ENCODE measurements at places on chromosomes 4 and X. TPM values are rescaled to one million over a fixed set of nuclear protein-coding genes. Genes with fewer than 3 reads are reported as not detected.

DNA sequence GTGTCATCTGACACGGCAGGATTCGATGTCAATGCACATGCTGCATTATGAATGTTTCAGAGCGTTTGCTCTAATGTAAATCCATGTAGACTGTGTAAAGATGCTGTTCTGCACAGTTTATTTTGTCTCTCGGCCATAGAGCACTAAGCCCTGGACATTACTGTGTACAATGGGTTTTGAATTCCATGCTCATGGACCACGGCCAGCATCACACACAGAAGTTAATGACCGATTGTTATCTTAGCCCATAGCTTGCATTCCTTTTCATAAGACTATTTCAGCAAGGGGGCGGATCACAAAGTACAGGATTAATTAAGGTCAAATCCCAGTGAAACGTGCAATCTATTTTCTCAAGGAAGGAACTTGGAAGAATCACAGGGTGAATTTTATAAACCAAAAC, 286.1 kb upstream of the TENM3 start:
- DNase-seq: peak; percentile 80
- H3K4me3 ChIP-seq: no peak overlapping the region
- peak overlapping the region; percentile 18 for H3K27ac ChIP-seq
- peaks cover 25% of the 10 kb centered on the region for H3K4me1 ChIP-seq

DNA sequence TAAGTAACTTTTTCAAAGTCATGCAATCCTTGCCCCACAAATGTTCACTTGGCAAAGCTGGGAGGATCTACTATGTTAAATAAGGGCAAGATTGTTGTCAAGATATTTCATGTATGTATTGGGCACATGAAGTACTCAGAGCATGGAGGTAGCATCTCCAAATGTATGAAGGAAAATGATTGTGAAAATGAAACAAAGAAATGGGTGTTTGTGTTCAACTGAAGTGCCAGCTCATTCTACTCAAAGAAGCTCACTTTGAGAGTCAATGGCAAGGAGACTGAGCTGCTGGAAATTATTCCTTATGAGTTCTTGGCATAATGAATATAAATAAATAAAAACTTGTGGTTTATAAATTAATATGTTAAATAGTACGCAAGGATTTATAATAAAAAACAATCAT, 124.5 kb upstream of the ARSJ start:
- H3K4me3 ChIP-seq: no peak overlapping the region
- H3K27ac ChIP-seq: no peak overlapping the region
- no peaks in the 10 kb centered on the region for H3K27me3 ChIP-seq
- no peak for DNase-seq

CCNG2 gene
- 48.0 TPM for total RNA-seq

CDKL2 gene
- total RNA-seq: not detected

DNA sequence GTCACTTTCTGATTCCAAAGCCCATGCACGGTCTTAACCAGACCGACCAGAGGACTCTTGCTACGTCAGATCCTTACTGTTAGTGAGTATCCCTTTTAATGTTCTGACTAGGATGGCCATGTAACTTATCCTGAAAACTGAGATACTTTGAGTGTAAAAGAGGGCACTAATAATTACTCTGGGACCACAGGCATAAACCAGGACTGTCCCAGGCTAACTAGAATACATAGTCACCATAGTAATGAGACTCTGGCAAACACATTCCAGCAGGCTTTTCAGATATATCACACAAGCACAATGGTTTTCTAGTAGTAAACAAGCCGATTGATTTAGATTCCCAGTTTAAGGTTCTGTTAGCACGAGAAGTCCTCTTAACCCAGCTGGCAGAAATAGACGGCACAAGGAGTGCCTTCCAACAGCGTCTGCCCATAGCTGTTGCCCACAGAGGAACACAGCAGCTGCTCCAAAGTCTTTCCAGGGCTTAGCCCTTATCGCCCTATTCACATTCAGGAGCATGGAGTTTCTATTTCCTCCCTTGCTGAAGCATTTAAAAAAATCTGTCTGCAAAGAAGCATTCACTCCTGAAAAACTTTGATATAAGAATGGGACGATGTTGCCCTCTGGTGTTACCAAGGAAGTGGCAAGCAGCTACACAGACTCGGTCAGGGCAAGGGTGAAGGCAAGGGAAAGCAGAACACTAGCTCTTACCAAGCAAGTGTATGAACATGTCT, 92.4 kb downstream of the CXCL13 start:
- peak overlapping the region; percentile 19 for H3K27ac ChIP-seq
- no peaks in the 10 kb centered on the region for H3K27me3 ChIP-seq
- H3K4me3 ChIP-seq: peak overlapping the region; percentile 11

- no peak overlapping the region for H3K4me3 ChIP-seq
- H3K27me3 ChIP-seq: no peaks in the 10 kb centered on the region
- H3K36me3 ChIP-seq: no peaks in the 10 kb centered on the region
- no peak for DNase-seq
These were observed 76.5 kb upstream of the TSPAN7 start for GRCh38 chrX:38484607-38485498.

PIM2 gene
- 8.0 TPM for total RNA-seq

DNA sequence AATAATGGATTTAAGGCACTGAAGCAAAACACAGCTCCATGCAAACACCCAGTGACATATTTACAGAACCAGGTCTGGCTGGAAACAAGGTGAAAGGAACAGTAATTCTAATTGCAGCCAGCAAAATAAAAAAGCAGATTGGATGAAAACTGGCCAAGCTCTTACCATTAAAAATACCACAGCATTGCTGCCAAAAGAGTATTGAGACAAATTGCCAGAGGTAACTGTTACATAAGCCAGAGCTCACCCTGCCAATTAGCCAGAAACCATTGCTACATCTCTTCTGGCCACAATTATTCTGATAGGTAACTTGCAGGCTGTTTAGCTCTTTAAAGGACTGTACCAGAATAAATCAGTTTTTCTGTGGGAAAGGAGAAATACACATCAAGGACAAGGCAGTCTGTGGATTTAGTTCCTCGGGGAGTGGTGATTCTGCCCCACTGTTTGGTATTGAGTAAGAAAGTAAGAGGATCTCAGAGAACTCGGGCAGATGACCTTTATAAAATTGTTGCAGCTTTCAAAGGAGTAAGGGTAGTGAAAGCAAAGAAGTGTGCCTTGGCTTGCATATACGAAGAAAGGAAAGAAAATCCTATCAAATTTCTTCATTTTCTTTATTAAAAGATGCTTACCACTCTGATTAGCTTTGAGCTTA, 369.5 kb downstream of the PPP3CA start:
- no peaks in the 10 kb centered on the region for H3K36me3 ChIP-seq
- no peak for DNase-seq
- H3K4me1 ChIP-seq: no peaks in the 10 kb centered on the region
- H3K4me3 ChIP-seq: no peak overlapping the region

DNA sequence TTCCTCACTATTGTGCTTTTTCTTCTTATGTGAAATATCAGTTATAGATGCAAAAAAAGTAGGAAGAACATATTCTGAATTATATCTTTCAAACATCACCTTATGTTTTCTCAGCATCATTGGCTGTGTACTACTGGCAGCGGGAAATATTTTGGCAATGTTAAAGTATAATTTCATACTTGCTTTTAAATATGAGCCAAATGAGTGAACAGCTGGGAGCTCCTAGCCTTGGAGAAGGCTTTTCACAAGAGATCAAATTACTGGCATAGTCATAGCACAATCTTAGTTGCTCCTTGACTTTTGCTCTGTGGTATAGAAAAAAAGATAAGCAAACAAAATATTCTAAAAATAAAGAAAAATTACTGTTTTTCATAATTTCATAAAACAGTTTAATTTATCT, 1575.8 kb upstream of the PABPC4L start:
- peak; percentile 10 for DNase-seq
- no peak overlapping the region for H3K27ac ChIP-seq
- no peaks in the 10 kb centered on the region for H3K36me3 ChIP-seq
- H3K27me3 ChIP-seq: no peaks in the 10 kb centered on the region
- no peak overlapping the region for H3K4me3 ChIP-seq

GRCh38 chr4:26731351-26732035, 129.1 kb upstream of the STIM2 start:
- DNase-seq: no peak
- H3K27me3 ChIP-seq: no peaks in the 10 kb centered on the region
- no peak overlapping the region for H3K4me3 ChIP-seq
- no peaks in the 10 kb centered on the region for H3K4me1 ChIP-seq
- H3K36me3 ChIP-seq: no peaks in the 10 kb centered on the region
- no peak overlapping the region for H3K27ac ChIP-seq

ATP5ME gene
- 409 TPM for total RNA-seq

- peaks cover 12% of the 10 kb centered on the region for H3K36me3 ChIP-seq
- H3K27me3 ChIP-seq: no peaks in the 10 kb centered on the region
- no peaks in the 10 kb centered on the region for H3K4me1 ChIP-seq
- H3K27ac ChIP-seq: no peak overlapping the region
These were observed 61.5 kb upstream of the UCP1 start for GRCh38 chr4:140630246-140630645.

PPEF1 gene
- total RNA-seq: not detected

- DNase-seq: no peak
- no peak overlapping the region for H3K4me3 ChIP-seq
- H3K27ac ChIP-seq: no peak overlapping the region
- no peaks in the 10 kb centered on the region for H3K27me3 ChIP-seq
- H3K36me3 ChIP-seq: no peaks in the 10 kb centered on the region
These were observed 121.4 kb downstream of the SHROOM3 start for GRCh38 chr4:76556452-76556851.

Data from SJCRH30 (cell line).